ENCODE measurements at places on chromosomes 2 and 18. TPM values are rescaled to one million over a fixed set of nuclear protein-coding genes. Genes with fewer than 3 reads are reported as not detected.

Gene SPATS2L
- polyA plus RNA-seq = 90.1 TPM

Gene SPP2
- polyA plus RNA-seq = not detected

GRCh38 chr2:158124896-158125295 lies 23.2 kb downstream of the UPP2 start:
- DNase-seq = no peak

GRCh38 chr2:53067056-53067455 lies 700.5 kb upstream of the CHAC2 start:
- DNase-seq = no peak

DNA sequence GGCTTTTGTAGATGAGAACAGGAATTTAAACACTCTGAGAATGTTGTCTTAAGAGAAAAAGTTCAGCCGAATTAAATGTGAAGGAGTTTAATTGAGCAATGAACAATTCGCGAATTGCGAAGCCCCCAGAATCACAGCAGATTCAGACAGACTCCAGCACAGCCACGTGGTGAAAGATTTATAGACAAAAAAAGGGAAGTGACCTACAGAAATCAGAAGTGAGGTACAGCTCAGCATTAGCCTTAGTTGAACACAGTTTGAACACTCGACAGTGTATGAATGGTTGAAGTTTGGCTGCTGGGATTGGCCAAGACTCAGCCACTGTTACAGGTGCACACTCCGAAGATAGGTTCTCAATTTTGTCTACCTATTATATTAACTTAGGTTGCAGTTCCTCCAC lies 264.0 kb upstream of the CHST9 start:
- DNase-seq = no peak

- no peak for DNase-seq
Observed at GRCh38 chr2:230505162-230505561, 89.2 kb downstream of the SP100 start.

Data from right lung (tissue), 10 donors.